ENCODE measurements at places on chromosomes 1 and 21. TPM values are rescaled to one million over a fixed set of nuclear protein-coding genes. Genes with fewer than 3 reads are reported as not detected.

Gene GCSAML
- total RNA-seq: 4.1 TPM

Gene UBASH3A
- not detected for total RNA-seq

Gene RNF186
- not detected for total RNA-seq

Gene SPOCD1
- 1.6 TPM for total RNA-seq

Gene APCS
- total RNA-seq: not detected

Gene HSD3B1
- not detected for total RNA-seq

Gene RGS8
- not detected for total RNA-seq

Gene ZNHIT6
- total RNA-seq: 16.3 TPM

Gene ARHGEF16
- 0.54 TPM for total RNA-seq

Gene DPT
- total RNA-seq: 141 TPM

Gene SPAG17
- 0.19 TPM for total RNA-seq

Gene ICOSLG
- 1.2 TPM for total RNA-seq

Gene ZZZ3
- 49.9 TPM for total RNA-seq

Gene KAZN
- 6.5 TPM for total RNA-seq

Gene ETNK2
- total RNA-seq: 6.1 TPM

Gene TTC39A
- total RNA-seq: 9.6 TPM

Gene IGSF21
- total RNA-seq: 3.5 TPM

Gene TP53BP2
- total RNA-seq: 58.1 TPM

Gene LCE3D
- not detected for total RNA-seq

Gene TRIM67
- 0.04 TPM for total RNA-seq

Gene TNNI3K
- 2.2 TPM for total RNA-seq

Gene SLC44A3
- total RNA-seq: 1.0 TPM

Gene GBP4
- total RNA-seq: 5.6 TPM

Gene FMO3
- total RNA-seq: 5.5 TPM

Gene RNU1-4
- total RNA-seq: under 0.01 TPM

Gene PRDM16
- total RNA-seq: 1.4 TPM

Gene PAPPA2
- total RNA-seq: 0.54 TPM

Gene PTPN7
- total RNA-seq: 1.8 TPM

Gene TMEM167B
- 42.3 TPM for total RNA-seq

Gene TAS1R1
- not detected for total RNA-seq

Gene COL8A2
- total RNA-seq: 47.9 TPM

Gene GPR37L1
- 0.16 TPM for total RNA-seq

Gene ARHGAP30
- 1.9 TPM for total RNA-seq

Gene KRTAP12-2
- total RNA-seq: not detected

Gene SPRR2E
- 20.8 TPM for total RNA-seq
